ENCODE measurements at places on chromosomes 2 and 18. TPM values are rescaled to one million over a fixed set of nuclear protein-coding genes. Genes with fewer than 3 reads are reported as not detected.

DNA sequence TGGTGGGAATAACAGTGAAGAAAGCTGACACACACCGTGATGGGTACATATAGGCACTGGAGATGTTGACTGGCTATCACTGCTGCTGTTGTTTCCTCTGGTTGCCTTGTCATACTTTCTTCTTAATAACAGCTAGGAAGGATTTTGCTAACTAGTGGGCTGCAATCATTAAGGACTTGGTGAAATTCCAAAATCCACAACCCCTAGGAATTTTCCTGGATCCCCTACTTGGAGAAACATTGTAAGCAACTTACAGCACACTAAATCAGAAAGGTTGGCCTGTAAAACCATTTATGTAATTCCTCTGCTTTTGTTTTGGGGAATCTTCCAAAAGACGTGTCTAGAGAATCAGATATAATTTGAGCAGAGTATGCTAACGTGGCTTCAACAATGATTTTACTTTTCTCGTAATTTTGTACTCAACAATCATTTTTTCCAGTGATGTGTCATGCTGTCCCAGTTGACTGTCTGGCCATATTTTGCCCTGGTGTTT, 8.0 kb upstream of the COL3A1 start:
- DNase-seq, result no peak

Gene SERPINB4
- total RNA-seq, result not detected

DNA sequence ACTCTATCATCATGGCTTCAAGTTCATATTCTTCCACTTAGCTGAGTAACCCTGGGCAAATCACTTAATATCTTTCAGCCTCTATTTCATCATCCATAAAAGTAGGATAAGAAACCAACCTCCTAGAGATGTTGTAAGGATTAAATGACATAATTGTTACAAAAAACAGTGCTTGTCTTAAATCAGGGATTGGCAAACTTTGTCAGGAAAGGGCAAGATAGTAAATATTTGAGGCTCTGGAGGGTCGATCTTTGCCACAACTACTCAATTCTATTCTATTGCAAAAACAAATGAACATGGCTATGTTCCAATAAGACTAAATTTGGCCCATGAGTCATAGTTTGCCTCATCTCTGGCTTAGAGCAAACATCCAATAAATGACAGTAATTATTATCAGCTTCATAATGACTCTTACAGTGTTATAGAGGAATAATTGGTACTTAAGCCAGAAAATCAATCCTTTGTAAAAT, 184.7 kb downstream of the SATB2 start:
- DNase-seq, result no peak

- DNase-seq, result no peak
Observed at GRCh38 chr2:64123740-64124139, 20.5 kb downstream of the PELI1 start.

DNA sequence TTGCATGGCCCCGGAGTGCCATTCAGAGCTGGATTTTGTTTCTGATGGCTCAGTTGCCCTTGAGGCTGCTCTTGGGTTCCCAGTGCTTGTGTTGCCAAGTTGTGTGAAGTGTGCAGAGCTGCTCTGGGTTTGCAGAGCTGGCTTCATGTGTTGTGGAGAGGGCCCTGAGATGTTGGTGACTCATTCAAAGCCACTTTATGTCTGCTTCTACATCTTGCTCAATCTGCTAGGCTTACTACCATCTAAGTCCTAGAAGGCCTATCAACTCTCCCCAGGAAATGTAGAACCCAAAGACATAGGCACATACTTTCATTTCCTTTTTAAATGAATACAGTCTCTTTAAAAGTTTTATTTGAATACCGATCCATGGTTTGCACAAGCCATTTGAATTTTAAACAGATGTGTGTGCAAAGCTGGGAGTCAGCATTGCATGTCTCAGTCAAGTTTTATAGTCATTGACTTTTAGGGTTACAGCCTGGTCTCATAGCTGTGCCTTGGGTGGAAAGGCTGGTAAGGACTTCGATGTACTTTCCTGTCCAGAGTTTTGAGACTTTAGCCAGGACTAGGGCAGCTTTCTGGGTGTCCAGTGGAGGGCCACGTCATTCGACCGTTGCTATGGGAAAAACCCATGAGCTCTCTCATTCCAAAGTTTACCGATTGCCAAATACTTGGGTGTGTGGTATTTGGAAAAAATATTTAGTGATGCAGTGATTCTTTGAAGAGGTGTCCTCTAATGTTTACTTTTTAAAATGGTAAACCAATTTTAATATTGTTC, 105.0 kb downstream of the LTBP1 start:
- DNase-seq, result no peak

DNA sequence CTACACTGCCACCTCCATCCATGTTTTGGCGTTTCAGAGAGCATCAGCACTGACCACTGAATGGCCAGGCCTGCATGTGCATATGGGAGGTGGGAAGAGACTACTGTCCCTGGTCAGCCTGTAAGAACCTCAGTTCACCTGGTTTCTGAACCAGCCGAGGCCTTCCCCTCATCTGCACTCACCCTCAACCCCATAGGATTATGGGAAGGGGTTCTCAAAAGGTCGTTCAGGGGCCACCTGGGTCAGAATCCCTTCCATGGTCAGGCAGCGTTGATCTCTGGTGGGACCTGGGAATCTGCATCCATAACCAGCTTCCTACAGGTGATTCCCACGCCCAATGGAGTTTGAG, 36.7 kb downstream of the TET3 start:
- DNase-seq, result no peak

Gene DNAJC5G
- 2.3 TPM for total RNA-seq

DNA sequence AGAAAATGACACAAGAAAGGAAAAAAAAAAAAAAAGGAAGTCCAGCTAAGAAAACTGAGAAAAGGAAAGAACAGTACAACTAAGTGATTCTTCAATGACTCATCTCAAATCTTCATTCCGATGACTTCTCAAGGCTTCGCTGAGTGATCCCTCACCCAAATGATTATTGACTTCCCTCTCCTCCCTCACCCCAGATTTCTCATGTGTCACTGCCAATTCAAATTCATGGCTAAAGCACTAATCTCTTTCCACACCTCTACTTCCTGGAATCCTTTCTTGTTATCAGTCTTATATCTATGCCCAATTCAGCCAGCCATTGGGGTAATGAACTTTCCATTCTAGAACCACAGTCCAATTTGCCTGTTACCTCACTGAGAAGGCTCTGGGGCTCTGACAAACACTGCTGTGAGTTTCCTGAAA, 7.2 kb upstream of the ABCB11 start:
- DNase-seq, result no peak

DNA sequence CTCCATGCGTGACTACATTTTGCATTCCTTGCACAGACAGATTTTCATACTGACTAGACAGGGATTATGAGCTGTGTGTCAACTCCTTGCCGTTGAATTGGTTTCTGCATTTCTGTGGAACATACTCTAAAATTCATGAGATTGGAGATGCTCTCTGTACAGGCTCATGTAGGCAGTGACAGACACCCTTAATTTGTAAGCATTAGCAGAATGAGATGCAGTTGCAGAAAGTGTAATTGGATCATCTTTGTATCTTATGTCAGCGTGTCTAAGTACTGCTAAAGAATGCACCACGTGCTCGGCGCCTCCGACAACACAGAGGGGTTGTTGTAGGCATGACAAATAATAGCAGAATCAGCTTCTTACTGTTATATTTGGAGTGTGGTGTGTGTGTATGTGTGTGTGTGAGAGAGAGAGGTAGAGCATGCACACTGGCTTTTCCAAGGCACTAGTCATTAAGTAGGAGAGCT, 212.4 kb downstream of the CMPK2 start:
- DNase-seq, result no peak

DNA sequence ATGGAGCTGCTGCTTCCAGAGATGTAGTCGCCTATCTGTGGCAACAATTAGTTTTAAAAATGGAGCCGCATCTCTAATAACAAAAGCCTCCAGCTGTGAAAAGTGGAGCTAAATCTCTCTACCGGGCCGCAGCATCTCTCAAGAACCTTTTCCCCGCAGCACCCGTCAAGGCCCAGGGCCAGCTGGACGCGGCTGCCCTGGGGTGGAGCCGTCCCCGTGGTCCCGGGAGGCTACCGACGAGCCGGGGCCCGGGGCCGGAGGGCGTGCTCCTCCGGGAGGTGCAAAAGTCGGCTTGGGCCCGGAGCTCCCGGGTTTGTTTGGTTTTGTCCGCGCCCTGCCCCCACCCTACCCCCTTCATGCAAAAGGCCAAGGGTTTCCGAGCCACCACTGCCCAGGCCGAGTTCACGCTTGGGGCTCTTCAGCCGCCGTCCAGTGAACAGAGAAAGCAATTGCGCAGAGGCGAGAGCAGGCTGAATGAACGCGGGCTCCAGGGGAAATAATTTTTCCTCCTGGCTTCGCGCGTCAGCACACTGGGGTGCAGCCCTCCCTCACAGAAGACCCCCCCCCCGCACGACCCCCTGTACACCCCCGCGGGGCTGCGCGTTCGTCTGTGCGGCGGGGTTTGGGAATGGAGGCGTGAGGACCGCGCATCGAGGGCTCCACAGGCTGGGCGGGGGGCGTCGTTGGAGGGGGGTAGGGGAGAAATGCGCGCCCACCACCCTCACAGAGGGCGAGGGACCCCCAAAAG, 557 bp upstream of the GREB1L start:
- DNase-seq, result peak; percentile 48

- no peak for DNase-seq
Observed at GRCh38 chr2:56806924-56807323, 623.1 kb downstream of the CCDC85A start.

- peak; percentile 10 for DNase-seq
Observed at GRCh38 chr2:142786918-142787702, 90.4 kb upstream of the KYNU start.

DNA sequence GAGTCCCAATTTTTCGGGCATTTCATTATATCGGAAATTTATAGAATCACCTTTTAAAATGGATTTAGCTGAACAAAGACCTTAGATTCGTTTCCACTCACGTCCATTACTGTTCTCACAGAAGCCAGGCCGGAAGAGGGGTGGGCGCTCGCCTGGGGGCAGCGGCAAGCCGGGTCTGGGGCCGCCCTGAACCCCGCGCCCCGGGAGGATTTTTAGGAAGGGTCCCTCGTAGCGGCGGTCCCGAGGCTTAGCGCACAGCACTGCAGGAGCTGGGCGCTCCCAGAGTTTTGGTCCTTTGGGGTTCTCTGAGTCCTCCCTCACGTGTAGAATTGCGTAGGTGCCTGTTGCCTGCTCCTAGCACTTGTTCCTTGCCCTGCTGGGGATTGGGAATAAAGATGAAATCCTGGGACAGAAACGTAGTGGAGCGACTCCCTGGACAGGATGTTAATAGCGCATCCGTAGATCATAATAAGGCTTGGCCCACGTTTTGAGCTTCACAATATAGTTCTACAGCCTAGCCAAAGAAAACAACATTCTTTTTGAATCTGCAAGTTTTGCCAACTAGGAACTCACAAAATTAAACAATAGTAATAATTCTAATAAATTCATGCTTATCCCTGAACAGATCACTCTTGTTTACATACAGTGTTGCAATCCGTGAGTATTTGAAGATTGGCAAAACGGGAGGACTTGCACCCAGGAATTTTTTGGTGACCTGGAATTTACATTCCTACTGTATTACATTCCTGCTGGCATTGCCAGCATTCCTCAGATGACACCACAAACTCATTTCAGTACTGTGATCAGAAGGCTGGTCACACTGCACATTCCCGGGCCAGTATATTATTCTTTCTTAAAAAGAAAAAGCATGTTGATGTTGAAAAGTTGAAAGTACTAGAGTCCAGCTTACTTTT, 875 bp downstream of the C18orf63 start:
- DNase-seq, result no peak

Gene TMEM182
- 187 TPM for total RNA-seq

- DNase-seq, result no peak
Observed at GRCh38 chr2:16429431-16430145, 236.0 kb downstream of the CYRIA start.

DNA sequence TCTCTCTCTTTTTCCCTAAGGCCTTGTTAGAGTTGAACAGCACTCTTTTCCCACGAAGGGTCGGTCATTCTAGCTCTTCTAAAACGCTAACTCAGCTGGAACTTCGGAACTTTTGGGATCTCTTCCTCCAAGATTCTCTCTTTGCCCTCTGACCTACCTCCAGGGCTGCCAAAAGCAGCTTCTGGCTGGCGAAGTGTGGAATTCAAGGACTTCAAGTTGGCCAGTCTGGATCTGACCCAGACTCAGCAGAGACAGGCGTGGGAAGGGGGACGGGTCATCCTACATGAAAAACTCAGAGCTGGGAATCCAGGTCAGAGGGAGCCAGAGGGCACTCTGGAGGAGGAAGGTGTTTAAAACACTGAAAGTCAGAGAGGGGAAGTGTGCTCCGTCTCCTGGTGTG, 305.5 kb upstream of the HDAC4 start:
- no peak for DNase-seq

Gene SIX3
- not detected for total RNA-seq

DNA sequence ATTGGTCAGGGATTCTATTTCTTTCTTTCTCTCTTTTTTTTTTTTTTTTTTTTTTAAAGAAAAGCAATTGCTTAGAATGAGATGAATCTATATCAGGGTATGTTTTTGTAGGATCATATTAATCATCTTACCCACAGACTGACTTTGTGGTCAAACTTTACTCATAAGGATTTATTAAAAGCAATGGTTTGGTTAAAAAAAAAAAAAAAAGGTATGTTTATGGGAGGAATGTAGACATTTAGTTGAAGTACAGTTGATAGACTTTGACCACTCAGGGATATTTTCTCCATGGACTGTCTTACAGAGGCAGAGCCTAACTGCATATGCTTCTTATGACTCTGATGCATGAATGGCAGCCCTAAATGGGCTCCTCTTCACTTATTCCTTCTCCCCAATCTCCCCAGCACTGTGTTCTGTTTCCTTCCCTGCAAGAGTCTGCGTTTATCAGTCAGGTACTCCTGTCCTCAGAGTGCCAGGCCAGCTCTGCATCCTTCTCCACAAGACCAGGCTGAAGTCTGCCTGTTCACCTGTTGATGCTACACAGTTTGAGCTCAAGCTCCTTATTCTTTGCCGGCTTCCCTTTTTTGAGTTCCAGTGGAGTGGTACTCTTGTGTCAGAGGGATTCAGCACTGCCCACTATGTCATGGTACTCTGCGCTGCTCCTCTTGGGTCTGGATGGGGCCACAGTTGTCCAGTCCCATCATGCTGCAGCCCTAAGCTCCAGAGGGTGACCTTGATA, 24.3 kb downstream of the CRIM1 start:
- no peak for DNase-seq

- DNase-seq, result no peak
Observed at GRCh38 chr2:196149948-196150347, 21.4 kb downstream of the STK17B start.

DNA sequence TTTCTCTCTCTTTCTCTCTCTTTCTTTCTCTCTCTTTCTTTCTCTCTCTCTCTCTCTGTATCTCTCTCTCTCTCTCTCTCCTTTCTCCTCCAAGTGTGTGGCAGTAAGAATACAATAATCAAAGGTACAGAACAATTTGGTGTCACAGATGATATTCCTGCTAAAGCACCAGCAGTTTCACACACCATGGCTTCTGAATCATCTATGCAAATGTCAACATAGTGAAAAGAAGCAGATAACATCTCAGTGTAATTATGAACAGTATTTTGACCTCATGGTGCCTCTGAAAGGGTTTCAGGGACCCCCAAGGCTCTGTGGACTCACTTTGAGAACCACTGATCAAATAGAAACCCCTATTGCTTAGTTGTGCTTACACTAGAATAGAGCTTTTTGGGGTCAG, 38.5 kb upstream of the CSRNP3 start:
- DNase-seq, result no peak
